ENCODE measurements at places on chromosomes 12 and 14.

GRCh38 chr12:44640427-44641190 lies 235.5 kb downstream of the NELL2 start:
- no peak for DNase-seq

DNA sequence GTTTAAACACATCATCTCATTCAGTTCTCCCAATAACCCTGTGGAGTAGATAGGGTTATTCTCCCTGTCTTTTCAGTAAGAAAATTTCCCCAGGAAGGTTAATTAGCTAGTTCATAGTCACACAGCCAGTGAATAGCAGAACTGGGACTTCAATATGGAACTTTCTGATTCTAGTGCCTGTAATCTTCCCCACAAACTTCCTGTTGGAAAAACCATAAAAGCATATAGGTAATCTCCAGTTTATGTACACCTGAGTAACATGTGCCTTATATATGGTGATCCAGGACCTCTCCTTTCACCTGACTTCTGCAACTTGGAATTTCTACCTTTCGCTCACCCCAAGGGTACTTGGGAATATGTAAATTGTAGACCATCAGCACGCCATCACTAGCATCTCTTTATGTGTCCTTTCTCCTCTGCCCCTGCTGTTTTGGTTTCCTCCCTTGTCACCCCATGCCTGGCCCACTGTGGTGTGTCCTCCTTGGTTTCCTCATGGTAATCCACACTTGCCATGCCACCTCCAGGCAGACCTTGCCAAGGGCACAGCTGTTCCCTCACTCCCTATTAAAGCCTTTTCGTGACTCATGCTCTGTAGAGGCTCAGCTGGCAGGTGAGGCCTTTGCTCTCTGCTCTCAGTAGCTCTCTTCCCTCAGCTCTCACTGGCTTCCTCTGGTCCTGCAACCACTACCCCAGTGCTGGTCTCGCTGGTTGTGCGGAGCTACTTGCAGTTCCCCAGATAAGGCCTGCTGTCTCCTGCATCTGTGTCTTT lies 16.7 kb downstream of the TBC1D30 start:
- DNase-seq = no peak

DNA sequence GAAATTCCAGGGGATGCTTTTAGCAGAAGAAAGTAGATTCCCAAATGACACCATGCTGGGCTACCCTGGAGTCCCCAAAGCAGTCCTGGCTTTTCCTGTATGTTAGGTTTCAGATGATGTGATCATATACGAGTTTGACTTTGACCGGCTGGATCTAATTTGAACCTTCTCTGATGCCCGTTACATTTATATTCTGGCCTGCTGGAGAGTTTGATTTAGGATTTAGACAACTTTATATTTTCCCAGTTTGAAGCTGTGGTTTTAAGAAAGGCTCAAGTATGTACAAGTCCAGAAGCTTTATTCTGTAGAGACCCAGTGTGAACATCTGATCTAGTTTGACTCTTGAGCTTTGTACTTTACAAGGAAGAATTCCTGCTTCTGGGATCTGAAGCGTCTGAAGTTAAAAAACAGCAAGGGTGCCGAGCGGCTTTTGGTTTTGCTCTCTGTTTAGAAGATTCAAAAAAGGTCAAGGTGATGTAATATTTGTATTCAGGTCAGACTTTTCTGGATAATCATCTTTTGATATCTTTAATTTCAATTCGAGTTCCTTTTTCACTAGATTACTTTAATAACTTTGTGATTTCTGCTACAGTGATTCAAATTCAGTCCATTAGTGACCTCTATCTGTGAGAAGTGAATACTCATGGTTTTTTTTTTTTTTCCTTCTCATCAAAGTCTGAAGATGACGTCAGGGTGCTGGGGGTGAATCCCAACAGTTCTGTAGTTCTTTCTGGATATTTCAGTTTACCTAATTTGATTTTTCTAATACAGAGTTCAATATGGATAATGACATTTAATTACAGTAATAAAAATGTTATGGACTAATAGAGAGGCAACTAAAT lies 6.3 kb downstream of the FLRT2 start:
- no peak for DNase-seq

DNA sequence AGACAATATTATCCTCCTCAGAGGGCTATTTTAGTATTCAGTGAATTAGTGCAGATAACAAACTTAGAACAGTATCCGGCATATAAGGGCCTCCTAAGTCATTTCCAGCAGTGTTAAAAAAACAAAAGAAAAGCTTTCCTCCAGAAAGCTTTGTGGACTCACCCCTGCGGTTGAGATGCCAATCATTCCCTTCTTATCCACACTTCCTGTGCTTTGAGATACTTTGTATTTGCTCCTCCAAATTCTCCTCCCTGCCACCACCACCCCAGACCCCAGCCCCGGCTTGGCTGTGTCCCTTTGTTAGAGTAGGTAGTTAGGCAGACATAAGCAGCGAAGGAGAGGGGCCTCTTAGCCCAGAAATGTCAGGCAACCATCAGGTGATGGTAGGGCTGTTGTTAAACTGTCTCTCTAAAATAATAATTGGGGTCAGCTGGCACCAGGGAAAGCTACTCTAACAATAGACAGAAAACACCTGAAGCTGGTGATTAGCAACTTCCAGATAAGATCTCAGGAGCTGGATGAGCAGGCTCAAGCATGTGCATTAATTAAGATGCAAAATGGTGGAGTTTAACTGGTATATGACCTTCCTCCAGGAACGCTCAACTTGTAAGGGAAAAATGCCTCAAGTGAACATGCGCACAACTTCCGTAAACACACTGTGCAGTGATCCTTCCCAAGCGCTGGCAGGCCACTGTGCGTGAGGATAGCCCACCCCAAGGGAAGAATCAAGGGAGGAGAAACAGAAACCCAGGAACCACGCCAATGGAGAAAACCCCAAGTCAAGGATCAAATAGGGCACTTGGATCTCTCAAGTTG lies 152.1 kb upstream of the EEA1 start:
- no peak for DNase-seq
